Adrenal gland (tissue), 19 donors: ENCODE measurements at places on chromosomes 7 and 10. TPM values are rescaled to one million over a fixed set of nuclear protein-coding genes. Genes with fewer than 3 reads are reported as not detected.

- DNase-seq, result no peak
Observed at GRCh38 chr10:72034040-72034499, 54.3 kb downstream of the SPOCK2 start.

GRCh38 chr7:11341285-11341944 lies 367.7 kb downstream of the PHF14 start:
- no peak for DNase-seq

DNA sequence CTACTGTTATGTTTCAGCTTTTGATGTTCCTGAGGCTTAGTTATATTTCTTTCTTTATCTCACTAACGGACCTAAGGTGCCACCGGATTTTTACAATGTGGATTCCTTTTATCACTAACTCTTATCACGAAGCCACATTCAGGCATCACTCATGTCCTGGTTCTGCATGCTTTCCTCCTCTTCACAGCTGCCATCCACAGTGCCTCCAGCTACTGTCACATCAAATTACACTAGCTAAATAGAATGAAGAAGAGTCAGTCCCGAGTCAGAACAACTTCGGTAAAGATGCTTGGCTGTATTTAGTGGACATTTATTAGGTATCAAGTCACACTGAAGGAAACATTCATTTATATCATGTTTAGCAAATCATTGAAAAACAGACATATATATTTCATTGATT lies 153.2 kb downstream of the NEBL start:
- DNase-seq, result no peak

DNA sequence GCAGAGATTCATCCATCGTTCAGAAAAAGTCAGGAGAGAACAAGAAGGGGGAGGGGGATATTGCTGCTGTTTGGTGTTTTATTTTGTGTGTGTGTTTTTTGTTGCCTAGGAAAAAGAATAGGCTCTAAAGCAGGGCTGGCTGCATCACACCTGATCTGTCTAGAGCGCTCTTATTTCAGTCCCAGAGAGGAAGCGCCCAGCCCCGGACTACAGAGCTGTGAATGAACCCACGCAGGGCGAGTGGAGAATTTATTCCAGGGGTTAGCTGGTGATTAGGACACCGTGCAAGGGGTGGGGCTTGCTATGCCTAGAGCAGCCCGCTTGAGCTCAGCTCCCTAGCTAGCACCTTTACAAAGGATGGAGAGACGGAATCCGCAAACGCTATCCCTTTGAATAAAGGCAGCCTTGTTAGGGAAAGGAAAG lies 621 bp upstream of the FAM13C start:
- DNase-seq, result peak; percentile 61

- DNase-seq, result no peak
Observed at GRCh38 chr7:5216931-5217330, 26.9 kb downstream of the WIPI2 start.

- no peak for DNase-seq
Observed at GRCh38 chr10:92913973-92914372, 65.7 kb downstream of the EXOC6 start.

DNA sequence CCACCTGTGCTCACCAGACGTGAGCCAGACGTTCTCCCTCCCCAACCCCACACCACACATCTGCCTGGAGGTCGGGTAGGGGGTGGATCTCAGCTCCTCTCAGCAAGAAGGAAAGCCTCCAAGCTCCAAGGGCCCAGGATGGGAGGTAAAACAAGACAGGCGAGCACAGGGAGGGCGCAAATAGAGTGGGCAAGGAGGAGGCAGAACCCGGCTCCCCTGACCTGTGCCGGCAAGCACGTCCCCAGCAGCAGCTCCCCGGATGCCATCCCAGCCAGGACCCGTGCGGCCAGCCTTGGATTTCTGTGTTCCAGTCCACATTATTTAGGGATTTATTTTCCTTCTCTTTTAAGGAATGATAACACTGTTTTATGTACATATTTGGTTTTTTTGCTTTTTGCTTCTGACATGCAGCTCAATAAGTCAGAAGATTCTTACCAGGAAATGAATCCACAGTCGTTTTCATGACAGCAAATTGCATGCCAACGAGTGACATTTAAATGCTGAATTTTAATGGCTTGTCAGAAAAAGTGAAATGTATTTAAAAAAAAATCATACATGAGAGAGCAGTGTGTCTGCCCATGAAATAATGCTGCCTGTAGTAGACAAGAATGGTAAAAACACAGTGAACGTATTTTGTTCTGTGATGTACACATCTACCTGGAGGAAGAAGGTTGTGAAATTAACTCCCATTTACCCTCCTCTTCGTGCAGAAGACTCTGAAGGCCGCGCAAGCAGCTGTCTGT lies 276.5 kb downstream of the PTPRN2 start:
- DNase-seq, result no peak

DNA sequence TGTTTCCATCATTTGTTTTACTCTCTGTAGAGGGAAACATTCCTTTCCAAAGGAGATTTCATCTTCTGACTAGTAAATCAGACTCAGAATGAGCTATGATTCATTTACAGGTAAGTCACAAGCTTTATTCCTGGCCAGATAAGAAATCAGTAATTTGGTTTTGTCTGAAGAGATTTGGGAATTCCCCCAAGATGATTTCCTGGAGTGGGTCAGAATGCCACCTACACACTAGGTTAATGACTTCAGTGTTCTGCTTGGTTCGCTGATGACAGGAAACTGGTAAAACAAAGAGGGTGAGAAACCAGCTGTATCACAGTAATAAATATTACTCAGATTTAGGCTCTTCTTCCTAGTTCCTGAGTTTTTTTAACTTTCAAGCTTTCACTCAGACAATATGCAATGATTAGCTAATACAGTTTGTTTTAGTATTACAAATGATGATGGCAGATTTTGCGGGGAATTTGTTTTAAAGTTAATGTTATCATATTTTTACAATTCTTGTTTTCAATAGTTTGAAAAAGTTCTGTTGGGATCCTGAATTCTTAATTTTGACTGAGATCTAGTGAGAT lies 8.3 kb upstream of the ASZ1 start:
- DNase-seq, result no peak

- no peak for DNase-seq
Observed at GRCh38 chr7:77269360-77270093, 69.9 kb upstream of the FGL2 start.

GRCh38 chr10:79415736-79416577 lies 29.5 kb downstream of the ZCCHC24 start:
- no peak for DNase-seq

DNA sequence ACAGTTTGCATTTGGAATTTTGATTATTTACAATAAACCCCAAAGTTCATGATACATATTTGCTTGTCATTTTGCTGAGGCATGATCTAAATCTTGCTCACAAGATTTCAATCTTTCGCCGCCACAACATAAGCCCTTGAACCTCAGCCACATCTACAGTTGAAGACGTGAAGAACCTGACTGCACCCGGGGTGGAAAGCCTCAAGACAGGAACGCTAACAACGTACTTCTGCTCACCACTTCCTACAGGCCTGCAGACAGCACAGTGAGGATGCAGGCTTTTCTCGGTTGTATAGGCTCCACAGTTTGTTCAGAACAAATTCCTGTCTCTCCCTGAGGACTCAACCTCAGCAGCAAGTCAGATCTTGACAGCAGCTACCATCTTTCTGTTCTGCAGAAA lies 393.8 kb upstream of the PRKCQ start:
- DNase-seq, result no peak

GRCh38 chr7:90657481-90657880 lies 61.4 kb downstream of the CDK14 start:
- no peak for DNase-seq

DNA sequence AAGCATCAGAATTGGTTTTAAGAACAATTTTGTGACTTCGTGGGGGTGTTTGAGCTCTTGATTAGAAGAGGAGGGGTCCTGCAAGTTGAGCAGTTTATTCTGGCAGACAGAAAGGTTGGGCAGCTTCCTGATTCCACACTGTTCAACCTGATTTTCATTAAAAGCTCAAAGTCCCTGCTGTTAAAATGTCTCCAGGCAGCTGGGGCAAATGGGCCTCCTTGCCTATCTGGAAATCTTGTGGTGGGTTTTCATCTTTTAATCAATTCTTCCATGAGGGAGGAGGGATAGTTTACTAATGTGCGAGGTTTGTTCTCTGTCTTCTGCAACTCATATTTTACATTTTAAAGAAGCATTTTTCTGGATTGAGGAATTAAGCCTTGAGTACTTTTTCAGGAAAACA lies 276.7 kb downstream of the NXPH1 start:
- DNase-seq, result no peak

DNA sequence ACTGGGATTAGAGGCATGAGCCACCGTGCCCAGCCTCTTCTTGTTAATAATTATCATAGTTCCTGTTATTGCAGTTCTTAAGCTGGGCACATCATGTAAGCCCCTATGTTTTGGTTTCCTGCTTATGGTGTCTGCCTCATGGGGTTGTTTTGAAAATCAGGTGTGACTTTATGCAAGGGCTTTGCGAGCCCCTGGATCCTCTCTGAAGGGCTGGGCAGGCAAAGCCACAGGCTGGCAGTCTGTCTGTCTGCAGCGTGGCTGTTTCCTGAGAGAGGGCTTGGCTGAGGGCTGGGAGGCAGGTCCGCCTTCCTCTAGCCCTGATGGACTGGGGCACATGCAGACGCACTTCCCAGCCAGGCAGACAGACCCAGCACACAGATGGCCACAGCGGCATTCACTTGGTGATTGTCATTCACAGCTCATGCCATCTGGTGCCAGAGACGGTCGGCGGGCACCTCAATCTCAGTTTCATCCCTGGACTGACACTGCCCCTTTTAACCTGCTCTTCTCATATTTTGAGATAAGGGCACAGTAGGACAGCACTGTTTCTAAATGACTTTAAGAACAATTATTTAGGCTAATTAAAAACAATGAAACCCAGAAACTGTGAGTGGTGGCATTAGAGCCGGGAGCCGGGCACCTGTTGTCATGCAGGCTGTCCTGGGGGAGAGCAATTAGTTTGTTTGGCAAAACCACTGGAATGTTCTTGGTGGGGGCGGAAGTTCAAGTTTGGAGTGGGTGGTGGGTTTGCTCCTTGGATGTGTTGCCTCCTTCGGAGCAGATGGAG lies 35.5 kb downstream of the RBM20 start:
- DNase-seq, result no peak

The GTPBP10 gene
- total RNA-seq, result 26.3 TPM

The SPDYE5 gene
- total RNA-seq, result 0.11 TPM

The LRRC4 gene
- 4.7 TPM for total RNA-seq
